ENCODE measurements at places on chromosomes 3 and 15. TPM values are rescaled to one million over a fixed set of nuclear protein-coding genes. Genes with fewer than 3 reads are reported as not detected.

Gene HTR3E
- polyA plus RNA-seq: not detected

Gene RASGRP1
- polyA plus RNA-seq: 1.2 TPM

Gene PLCH1
- polyA plus RNA-seq: 0.04 TPM

Gene SPSB4
- not detected for polyA plus RNA-seq

Gene ZNF717
- 11.5 TPM for polyA plus RNA-seq

Gene SERINC4
- not detected for polyA plus RNA-seq

Gene TGFBR2
- polyA plus RNA-seq: 155 TPM

Gene DNAJB11
- 43.6 TPM for polyA plus RNA-seq

Gene ZBBX
- not detected for polyA plus RNA-seq

Gene PRRT3
- 4.2 TPM for polyA plus RNA-seq

Gene PRTG
- polyA plus RNA-seq: 1.2 TPM

Gene GDPGP1
- polyA plus RNA-seq: 2.8 TPM

Data from AG04450 (cell line).